Ascending aorta (tissue), 2 donors: ENCODE measurements at places on chromosomes 11 and 22. TPM values are rescaled to one million over a fixed set of nuclear protein-coding genes. Genes with fewer than 3 reads are reported as not detected.
A peak's percentile ranks its signal among the peaks of the same experiment; 100 is the strongest.

DNA sequence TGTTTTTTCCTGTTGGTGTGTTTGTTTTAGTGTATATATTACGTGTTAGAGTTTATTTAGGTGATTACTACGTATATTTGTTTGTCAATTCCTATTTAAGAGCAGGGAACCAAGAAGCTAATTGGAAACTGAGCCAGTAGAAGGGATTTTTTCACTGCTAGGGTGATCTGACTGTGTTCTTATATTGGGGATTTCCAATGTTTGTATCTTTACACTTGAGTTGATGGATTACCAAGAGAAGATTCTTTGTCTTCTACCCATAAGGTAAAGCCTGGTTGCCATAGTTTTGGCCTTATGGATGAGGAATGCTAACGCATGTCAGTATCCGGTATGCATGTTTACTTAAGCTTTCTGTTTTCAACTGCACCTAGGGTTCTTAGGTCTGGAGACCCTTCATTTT is 35.6 kb downstream of the SIK2 start:
- DNase-seq, result no peak
- H3K27me3 ChIP-seq, result no peaks in the 10 kb centered on the region
- peaks cover 5% of the 10 kb centered on the region for H3K4me1 ChIP-seq
- no peak overlapping the region for H3K4me3 ChIP-seq
- no peak overlapping the region for H3K27ac ChIP-seq

SLC6A5 gene
- total RNA-seq, result not detected

DNA sequence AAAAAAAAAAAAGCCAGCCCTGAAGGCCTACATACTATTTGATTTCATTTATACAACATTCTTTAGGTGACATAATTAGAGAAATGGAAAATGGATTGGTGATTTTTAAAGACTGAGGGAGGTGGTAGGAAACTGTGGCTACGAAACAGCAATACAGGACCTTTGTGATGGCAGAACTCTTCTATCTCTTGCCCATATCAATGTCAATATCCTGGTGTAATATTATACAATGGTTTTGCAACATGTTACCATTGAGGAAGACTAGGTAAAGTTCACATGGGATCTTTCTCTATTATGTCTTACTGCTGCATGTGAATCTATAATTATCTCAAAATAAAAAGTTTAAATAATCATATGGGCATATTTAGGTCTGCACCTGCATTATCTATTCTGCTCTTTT is 371.2 kb downstream of the ETS1 start:
- no peak for DNase-seq
- H3K4me3 ChIP-seq, result no peak overlapping the region
- no peaks in the 10 kb centered on the region for H3K4me1 ChIP-seq
- H3K27me3 ChIP-seq, result no peaks in the 10 kb centered on the region
- no peak overlapping the region for H3K27ac ChIP-seq
- H3K36me3 ChIP-seq, result no peaks in the 10 kb centered on the region

DNA sequence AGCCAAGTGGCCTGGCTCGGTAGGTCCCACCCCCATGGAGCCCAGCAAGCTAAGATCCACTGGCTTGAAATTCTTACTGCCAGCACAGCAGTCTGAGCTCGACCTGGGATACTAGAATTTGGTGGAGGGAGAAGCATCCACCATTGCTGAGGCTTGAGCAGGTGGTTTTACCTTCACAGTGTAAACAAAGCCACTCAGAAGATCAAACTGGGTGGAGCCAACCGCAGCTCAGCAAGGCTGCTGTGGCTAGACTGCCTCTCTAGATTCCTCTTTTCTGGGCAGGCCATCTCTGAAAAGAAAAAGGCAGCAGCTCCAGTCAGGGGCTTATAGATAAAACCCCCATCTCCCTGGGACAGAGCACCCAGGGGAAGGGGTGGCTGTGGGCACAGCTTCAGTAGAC is 22.3 kb upstream of the OR5B21 start:
- H3K27ac ChIP-seq, result no peak overlapping the region
- H3K36me3 ChIP-seq, result peaks cover 54% of the 10 kb centered on the region
- DNase-seq, result no peak
- H3K4me1 ChIP-seq, result no peaks in the 10 kb centered on the region
- no peaks in the 10 kb centered on the region for H3K27me3 ChIP-seq
- H3K4me3 ChIP-seq, result no peak overlapping the region

PRODH gene
- 1.4 TPM for total RNA-seq

TENM4 gene
- total RNA-seq, result 11.9 TPM

CHRM1 gene
- not detected for total RNA-seq

KLHL35 gene
- not detected for total RNA-seq

CYB5R2 gene
- 35.8 TPM for total RNA-seq

TEX12 gene
- total RNA-seq, result not detected

DNA sequence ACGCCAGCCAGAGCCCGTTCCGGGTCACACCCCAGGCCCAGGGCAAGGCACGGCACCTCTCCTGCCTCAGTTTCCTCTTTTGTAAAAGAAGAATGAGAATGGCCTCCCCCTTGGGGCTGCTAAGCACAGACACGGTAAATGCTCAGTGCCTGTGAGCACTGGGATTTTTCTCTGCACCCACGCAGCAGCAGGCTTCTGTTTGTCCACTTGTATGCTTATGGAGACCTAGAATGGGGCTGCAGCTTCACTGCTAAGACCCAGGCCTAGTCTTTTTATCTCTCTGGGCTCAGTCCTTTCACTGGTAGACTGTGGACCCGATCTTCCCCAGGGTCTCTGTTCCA is 1327.9 kb downstream of the TBC1D22A start:
- peak; percentile 28 for DNase-seq
- no peaks in the 10 kb centered on the region for H3K27me3 ChIP-seq
- H3K4me3 ChIP-seq, result no peak overlapping the region
- H3K4me1 ChIP-seq, result no peaks in the 10 kb centered on the region
- H3K27ac ChIP-seq, result no peak overlapping the region
- H3K36me3 ChIP-seq, result no peaks in the 10 kb centered on the region

OR10A2 gene
- total RNA-seq, result not detected

DNA sequence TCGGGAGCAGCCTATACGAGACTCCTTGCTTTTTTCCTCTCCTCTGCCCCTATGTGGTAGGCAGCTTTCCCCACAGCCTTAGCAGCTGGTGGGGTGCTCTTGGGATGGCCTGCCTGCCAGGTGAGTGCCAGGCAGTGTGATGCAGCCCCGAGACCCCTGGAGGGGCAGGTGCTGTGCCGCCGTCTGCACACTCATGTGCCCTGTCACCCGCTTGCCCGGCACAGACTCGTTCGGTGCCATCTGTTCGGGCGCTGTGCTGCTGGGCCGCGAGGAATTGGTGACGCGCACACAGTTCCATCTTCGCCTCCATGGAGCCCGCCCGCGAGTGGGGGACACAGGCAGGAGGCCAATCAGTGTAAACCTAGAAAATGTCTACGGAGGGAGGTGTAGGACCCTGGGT is 15.1 kb downstream of the TRMU start:
- no peak for DNase-seq
- no peaks in the 10 kb centered on the region for H3K4me1 ChIP-seq
- H3K27ac ChIP-seq, result no peak overlapping the region
- no peaks in the 10 kb centered on the region for H3K27me3 ChIP-seq
- no peak overlapping the region for H3K4me3 ChIP-seq

KCNE3 gene
- not detected for total RNA-seq

- no peak for DNase-seq
- H3K27me3 ChIP-seq, result no peaks in the 10 kb centered on the region
- no peaks in the 10 kb centered on the region for H3K4me1 ChIP-seq
- no peak overlapping the region for H3K27ac ChIP-seq
- no peak overlapping the region for H3K4me3 ChIP-seq
These were observed 13.1 kb downstream of the IFT27 start for GRCh38 chr22:36762687-36763260.

GRCh38 chr11:130787973-130788570 is 128.2 kb downstream of the SNX19 start:
- H3K36me3 ChIP-seq, result no peaks in the 10 kb centered on the region
- no peak overlapping the region for H3K27ac ChIP-seq
- H3K27me3 ChIP-seq, result no peaks in the 10 kb centered on the region
- peaks cover 17% of the 10 kb centered on the region for H3K4me1 ChIP-seq
- no peak overlapping the region for H3K4me3 ChIP-seq

GRCh38 chr11:133134314-133135173 is 397.8 kb downstream of the OPCML start:
- H3K27me3 ChIP-seq, result no peaks in the 10 kb centered on the region
- no peak for DNase-seq
- no peaks in the 10 kb centered on the region for H3K36me3 ChIP-seq

DNA sequence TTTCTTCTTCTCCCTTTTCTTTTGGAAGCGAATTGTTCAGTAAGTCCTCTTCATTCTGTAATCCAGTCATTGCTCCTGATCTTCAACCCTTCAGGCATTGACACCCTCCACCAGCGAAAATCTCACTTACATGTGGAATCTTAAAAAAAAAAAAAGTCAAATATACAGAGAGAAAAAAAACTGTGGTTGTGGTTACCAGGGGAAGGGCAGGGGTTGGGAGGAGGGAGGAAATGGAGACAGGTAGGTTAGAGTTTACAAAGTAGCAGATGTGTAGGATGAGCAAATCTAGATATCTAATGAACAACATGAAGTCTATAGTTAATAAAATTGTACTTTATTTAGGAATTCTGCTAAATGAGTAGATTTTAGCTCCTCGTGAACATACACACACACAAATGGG is 17.7 kb upstream of the TMEM123 start:
- no peak overlapping the region for H3K27ac ChIP-seq
- H3K4me3 ChIP-seq, result no peak overlapping the region
- no peaks in the 10 kb centered on the region for H3K27me3 ChIP-seq
- DNase-seq, result no peak
- H3K36me3 ChIP-seq, result no peaks in the 10 kb centered on the region
